ENCODE measurements at places on chromosomes 4 and X. TPM values are rescaled to one million over a fixed set of nuclear protein-coding genes. Genes with fewer than 3 reads are reported as not detected.

Gene PRDX4
- total RNA-seq, result 145 TPM

Gene ACOX3
- total RNA-seq, result 21.0 TPM

Gene CTAG2
- total RNA-seq, result not detected

Gene FGFBP1
- total RNA-seq, result not detected

Gene NPY2R
- total RNA-seq, result not detected

Gene CNGA2
- not detected for total RNA-seq

Data from dermis lymphatic vessel endothelial cell (primary cell).